ENCODE measurements at places on chromosomes 6 and 20. TPM values are rescaled to one million over a fixed set of nuclear protein-coding genes. Genes with fewer than 3 reads are reported as not detected.

Gene ARHGAP40
- not detected for total RNA-seq

Gene FAM83C
- total RNA-seq: not detected

Gene PRKN
- 16.7 TPM for total RNA-seq

Gene FNDC1
- total RNA-seq: 71.0 TPM

Gene HDGFL1
- total RNA-seq: not detected

Gene MRPL14
- 57.4 TPM for total RNA-seq

Gene BPIFB2
- not detected for total RNA-seq

Gene SRMS
- total RNA-seq: not detected

Gene NRN1
- total RNA-seq: 13.6 TPM

Gene DDO
- 4.7 TPM for total RNA-seq

Gene RIPPLY2
- 1.6 TPM for total RNA-seq

Gene MAS1
- total RNA-seq: under 0.01 TPM

Gene RIPOR3
- total RNA-seq: 2.6 TPM

Gene OR2H1
- not detected for total RNA-seq

Gene KHDC1L
- total RNA-seq: not detected

Gene PRL
- 1.0 TPM for total RNA-seq

Gene ABHD16B
- not detected for total RNA-seq

Gene KCNS1
- under 0.01 TPM for total RNA-seq

Gene C20orf141
- not detected for total RNA-seq

Gene PGC
- total RNA-seq: 0.52 TPM

Gene CST5
- not detected for total RNA-seq

Gene EYA4
- total RNA-seq: 40.2 TPM

Gene SEL1L2
- not detected for total RNA-seq

Gene POU5F1
- not detected for total RNA-seq

Gene SLC17A2
- not detected for total RNA-seq

Gene C20orf144
- not detected for total RNA-seq

Gene ANGPT4
- under 0.01 TPM for total RNA-seq

All from skeletal muscle tissue (tissue), 5 donors.